Lung microvascular endothelial cell (primary cell): ENCODE measurements at places on chromosomes 16 and 17. TPM values are rescaled to one million over a fixed set of nuclear protein-coding genes. Genes with fewer than 3 reads are reported as not detected.

Gene MAF
- 23.8 and 70.0 TPM in 2 replicates for total RNA-seq

Gene ODAD4
- total RNA-seq: under 0.01 TPM in 2 replicates

Gene ZPBP2
- total RNA-seq: not detected in 2 replicates

Gene PSME3IP1
- total RNA-seq: 45.5 and 47.2 TPM in 2 replicates

Gene ADAD2
- total RNA-seq: not detected in 2 replicates

Gene MYL4
- total RNA-seq: 0.40 and 0.65 TPM in 2 replicates

Gene RAMP2
- 12.9 and 36.3 TPM in 2 replicates for total RNA-seq

Gene TUBB3
- total RNA-seq: 33.5 and 122 TPM in 2 replicates

Gene RHOT2
- total RNA-seq: 20.0 and 25.4 TPM in 2 replicates

Gene RPA1
- 18.3 and 19.0 TPM in 2 replicates for total RNA-seq

Gene GUCY2D
- total RNA-seq: not detected in 2 replicates

Gene NPIPB4
- 10.7 and 19.0 TPM in 2 replicates for total RNA-seq

Gene GRIN2C
- under 0.01 TPM in 2 replicates for total RNA-seq

Gene VPS4A
- total RNA-seq: 24.6 and 32.7 TPM in 2 replicates

Gene OR3A2
- not detected in 2 replicates for total RNA-seq

Gene AANAT
- total RNA-seq: not detected in 2 replicates

Gene BEAN1
- total RNA-seq: not detected in 2 replicates

Gene MYH1
- not detected in 2 replicates for total RNA-seq

Gene HBQ1
- total RNA-seq: 0.65 TPM in 1 of 2 replicates, not detected in the other

Gene MMP28
- 0.40 and 0.87 TPM in 2 replicates for total RNA-seq

Gene DCTN5
- 47.8 and 48.6 TPM in 2 replicates for total RNA-seq

Gene USH1G
- not detected in 2 replicates for total RNA-seq
